Activated T-helper 17 cell treated with anti-CD3 and anti-CD28 coated beads, Interleukin-2, amount 50 U/mL, for 72 hours (primary cell): ENCODE measurements at places on chromosomes 1 and 21. TPM values are rescaled to one million over a fixed set of nuclear protein-coding genes. Genes with fewer than 3 reads are reported as not detected.

OR14K1 gene
- not detected for total RNA-seq

- H3K27me3 ChIP-seq, result no peaks in the 10 kb centered on the region
- H3K4me1 ChIP-seq, result peaks cover 5% of the 10 kb centered on the region
- ATAC-seq, result no peak
- H3K36me3 ChIP-seq, result peaks cover 56% of the 10 kb centered on the region
- H3K4me3 ChIP-seq, result no peak overlapping the region
- peak overlapping the region; percentile 13 for H3K27ac ChIP-seq
Measured at GRCh38 chr1:84225646-84226045, 75.9 kb upstream of the SAMD13 start.

DNA sequence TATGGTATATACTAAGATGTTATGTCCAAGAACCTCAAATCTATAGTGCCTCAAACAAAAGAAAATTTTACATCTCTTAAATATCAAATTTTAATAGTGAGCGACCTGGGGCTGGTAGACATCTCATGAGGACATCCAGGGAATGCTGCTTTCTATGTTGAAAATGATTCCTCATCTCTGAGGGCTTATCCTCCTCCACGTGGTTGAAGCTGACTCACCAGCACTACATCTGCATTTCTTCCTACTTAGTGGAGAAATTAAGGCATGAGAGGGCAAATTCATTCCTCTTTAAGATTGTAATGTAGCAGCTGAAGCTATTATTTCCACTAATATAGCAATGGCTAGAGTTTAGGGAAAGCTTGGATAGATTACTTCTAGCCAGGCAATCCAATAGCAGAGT lies 529.5 kb downstream of the COL11A1 start:
- no peaks in the 10 kb centered on the region for H3K27me3 ChIP-seq
- ATAC-seq, result no peak
- H3K4me1 ChIP-seq, result no peaks in the 10 kb centered on the region
- no peak overlapping the region for H3K4me3 ChIP-seq
- no peak overlapping the region for H3K27ac ChIP-seq

PADI4 gene
- not detected for total RNA-seq

GRCh38 chr21:45750936-45751335 lies 107.4 kb downstream of the PCBP3 start:
- H3K36me3 ChIP-seq, result peaks cover 1% of the 10 kb centered on the region
- peaks cover 7% of the 10 kb centered on the region for H3K4me1 ChIP-seq
- H3K27ac ChIP-seq, result no peak overlapping the region
- no peaks in the 10 kb centered on the region for H3K27me3 ChIP-seq
- H3K4me3 ChIP-seq, result no peak overlapping the region
